Progenitor cell of endocrine pancreas (in vitro differentiated cells): ENCODE measurements at places on chromosomes 2 and 18. TPM values are rescaled to one million over a fixed set of nuclear protein-coding genes. Genes with fewer than 3 reads are reported as not detected.

DNA sequence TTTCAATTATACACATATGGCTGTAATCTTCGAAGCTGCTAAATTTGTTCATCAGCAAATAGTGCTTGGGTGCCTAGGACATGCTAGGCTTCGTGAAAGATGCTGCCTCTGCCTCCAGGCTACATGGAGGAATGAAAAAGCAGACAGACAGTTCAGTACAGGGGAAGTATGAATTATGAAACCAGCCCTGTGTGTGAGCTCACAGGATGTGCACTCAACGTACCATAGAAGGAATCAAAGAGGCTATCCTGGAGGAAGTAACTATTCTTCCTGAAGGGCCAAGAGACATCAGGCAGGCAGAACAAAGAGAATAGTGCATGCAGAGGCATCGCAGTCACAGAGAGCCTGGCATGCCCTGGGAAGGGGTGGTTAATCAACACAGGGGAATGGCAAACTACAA is 61.4 kb downstream of the DYM start:
- DNase-seq = no peak
- no peaks in the 10 kb centered on the region for H3K27me3 ChIP-seq
- H3K4me1 ChIP-seq = peaks cover 9% of the 10 kb centered on the region
- H3K27ac ChIP-seq = no peak overlapping the region

The RAB12 gene
- total RNA-seq = 15.4 and 18.6 TPM in 2 replicates

The CFC1 gene
- total RNA-seq = 27.7 and 30.9 TPM in 2 replicates

DNA sequence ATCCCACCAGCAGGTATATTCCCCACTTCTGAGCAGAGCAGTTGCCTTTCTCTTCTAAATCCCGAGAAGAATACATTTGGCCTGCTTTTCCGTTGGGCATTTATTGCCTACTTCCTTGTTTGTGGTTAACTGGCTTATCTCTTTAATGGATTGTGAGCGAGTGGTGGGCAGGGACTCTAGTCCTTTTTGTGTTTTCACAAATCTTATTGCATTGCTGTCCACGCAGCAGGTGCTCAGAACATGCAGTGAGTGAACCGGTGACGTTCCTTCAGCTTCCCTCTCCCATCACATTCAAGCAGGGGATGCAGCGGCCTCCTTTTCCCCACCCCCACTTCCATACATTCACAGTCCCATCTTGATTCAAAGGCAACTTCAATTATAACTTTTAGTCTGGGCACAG is 28.9 kb upstream of the GAREM2 start:
- peaks cover 13% of the 10 kb centered on the region for H3K4me1 ChIP-seq
- H3K36me3 ChIP-seq = no peaks in the 10 kb centered on the region
- H3K4me3 ChIP-seq = no peak overlapping the region
- H3K27me3 ChIP-seq = peaks cover 5% of the 10 kb centered on the region
- H3K27ac ChIP-seq = peak overlapping the region; percentile 27

The C18orf54 gene
- 12.2 and 12.6 TPM in 2 replicates for total RNA-seq

DNA sequence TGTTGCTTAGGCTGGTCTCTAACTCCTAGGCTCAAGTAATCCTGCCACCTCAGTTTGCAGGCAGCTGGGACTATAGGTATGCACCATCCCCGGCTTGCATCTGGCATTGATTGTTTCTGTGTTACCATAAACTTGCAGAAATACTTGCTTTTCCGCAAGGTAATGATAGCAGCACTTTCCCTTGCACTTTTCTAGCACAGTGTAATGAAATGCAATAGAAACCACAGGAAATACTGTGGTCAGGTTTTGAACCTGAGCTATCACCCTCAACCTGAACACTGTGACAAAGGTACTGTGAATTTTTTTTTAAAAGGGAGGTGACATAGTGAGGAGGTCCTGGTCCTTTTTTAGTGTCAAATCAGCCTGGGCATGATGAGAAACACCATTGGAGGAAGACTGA is 38.3 kb downstream of the DHRS9 start:
- peaks cover 5% of the 10 kb centered on the region for H3K4me1 ChIP-seq
- no peak overlapping the region for H3K27ac ChIP-seq
- no peak overlapping the region for H3K4me3 ChIP-seq
- no peak for DNase-seq

The NIF3L1 gene
- 27.1 and 27.5 TPM in 2 replicates for total RNA-seq

The NGEF gene
- 0.71 and 1.2 TPM in 2 replicates for total RNA-seq

DNA sequence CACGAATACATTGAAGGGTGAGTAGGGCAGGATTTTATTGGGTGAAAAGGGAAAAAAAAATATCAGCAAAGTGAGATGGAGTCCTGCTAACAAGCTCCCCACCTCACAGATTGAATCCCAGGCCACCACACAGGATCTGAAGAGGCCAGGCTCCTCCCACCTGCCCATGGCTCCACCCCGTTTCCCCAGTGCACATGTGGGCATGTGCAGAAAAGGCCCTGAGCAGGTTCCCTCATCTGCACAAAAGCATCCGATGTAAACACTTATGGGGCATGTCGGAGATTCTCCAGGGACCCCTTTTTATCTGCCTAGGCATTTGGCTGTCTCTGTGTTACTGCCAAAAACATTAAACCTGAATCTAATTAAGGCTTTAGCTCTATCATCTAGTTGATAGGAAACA is 35.2 kb downstream of the SKA1 start:
- H3K27ac ChIP-seq = no peak overlapping the region
- no peaks in the 10 kb centered on the region for H3K36me3 ChIP-seq
- no peak overlapping the region for H3K4me3 ChIP-seq
